ENCODE measurements at places on chromosomes 4 and X.
A peak's percentile ranks its signal among the peaks of the same experiment; 100 is the strongest.

DNA sequence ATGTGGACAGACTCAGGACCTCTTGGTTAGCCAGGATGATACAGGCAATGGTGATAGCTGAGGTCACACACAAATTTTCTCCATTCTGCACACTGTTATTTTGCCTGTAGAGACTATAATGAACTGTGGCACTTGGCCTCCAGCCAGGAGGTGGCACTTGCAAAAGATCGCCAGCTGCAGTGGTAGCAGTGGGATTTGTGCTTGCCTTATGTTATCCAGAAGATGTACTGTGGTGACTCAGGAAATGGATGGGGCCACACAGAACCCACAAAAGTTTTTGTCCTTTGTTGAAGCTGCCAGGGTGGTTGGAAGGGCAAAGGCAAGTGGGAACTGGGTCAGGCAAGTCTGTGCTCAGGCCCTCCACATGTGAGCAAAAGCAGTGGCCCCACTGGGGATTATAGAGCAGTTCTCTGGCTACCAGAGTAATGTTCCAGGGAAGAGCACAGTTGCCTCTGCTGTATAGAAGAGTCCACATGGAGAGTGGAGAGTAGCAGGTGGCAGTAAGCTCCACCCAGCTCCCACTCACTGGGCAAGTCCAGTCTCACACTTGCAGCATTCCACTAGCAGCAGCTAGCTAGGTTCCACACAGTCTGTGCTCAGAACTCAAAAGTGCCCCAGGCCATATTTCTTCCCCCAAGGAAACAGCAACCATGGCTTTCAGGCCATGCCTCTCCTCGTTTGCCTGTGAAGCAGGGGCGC lies 5.9 kb upstream of the C4orf17 start:
- DNase-seq: no peak

- no peak for DNase-seq
These were observed 21.0 kb upstream of the POLA1 start for GRCh38 chrX:24672701-24673190.

DNA sequence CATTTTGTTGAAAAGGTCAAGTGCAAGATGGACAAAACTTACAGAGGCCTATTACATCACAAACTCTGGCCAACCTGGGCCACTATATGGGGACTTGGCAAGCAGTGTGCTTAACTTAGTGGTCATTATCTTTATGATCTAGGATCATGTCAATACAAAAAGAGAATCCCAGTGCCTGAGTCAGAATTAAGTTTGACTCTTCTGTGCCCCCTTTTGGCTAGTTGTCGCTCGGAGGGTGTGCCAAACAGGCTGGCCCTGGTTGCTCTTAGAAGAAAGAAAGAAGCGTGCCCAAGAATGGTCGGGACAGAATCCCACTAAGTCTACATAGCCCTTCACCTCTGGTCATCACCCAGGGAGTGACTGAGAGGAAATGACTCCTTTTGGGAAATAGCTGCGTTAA lies 100.1 kb downstream of the EIF4E start:
- DNase-seq: no peak

GRCh38 chr4:61786211-61786610 lies 586.1 kb downstream of the ADGRL3 start:
- no peak for DNase-seq

DNA sequence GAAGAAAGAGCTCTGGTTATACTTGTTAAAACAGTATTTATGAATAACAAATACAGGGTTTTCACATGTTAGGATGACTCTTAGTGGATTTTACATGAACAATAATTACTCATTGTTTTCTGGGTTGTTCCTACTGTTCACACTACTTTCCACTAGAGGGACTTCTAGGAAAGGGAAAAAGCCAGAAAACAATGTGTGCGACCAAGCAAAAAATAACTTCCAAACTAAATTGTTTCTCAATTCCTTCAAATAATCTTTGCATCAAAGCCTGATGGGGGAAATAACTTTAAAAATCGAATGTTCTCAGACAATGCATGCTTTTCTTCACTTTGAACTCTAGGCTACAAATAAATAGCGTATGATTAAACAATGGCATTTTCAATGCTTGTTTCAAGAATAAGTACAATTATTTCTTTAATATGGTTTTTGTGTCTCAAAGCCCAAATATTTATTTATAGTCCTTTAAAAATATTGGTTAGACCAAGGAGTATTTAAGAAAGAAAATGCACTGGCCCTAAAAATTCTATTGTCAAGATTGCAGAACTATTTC lies 72.1 kb upstream of the ETNPPL start:
- DNase-seq: no peak

DNA sequence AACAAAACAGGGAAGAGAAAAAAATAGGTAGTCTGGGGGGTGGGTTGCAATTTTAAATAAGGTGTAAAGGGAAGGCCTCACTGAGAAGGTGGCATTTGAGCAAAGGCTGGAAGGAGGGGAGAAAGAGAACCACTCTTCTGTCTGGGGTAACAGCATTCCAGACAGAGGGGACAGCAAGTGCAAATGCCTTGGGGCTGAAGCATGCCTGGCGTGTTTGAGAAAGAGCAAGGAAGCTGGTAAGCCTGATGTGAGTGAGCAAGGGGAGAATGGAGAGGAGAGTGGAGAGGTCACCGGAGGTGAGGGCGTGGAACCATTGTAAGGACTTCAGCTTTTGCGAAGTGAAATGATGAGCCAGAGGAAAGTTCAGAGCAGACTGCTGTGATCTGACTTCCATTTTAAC lies 19.7 kb upstream of the DOCK11 start:
- no peak for DNase-seq

GRCh38 chr4:73387552-73387951 lies 16.5 kb upstream of the ALB start:
- no peak for DNase-seq

GRCh38 chrX:56783450-56783831 lies 54.4 kb downstream of the NBDY start:
- peak; percentile 65 for DNase-seq

- peak; percentile 21 for DNase-seq
These were observed 16.3 kb downstream of the KLF8 start for GRCh38 chrX:56248492-56248891.

DNA sequence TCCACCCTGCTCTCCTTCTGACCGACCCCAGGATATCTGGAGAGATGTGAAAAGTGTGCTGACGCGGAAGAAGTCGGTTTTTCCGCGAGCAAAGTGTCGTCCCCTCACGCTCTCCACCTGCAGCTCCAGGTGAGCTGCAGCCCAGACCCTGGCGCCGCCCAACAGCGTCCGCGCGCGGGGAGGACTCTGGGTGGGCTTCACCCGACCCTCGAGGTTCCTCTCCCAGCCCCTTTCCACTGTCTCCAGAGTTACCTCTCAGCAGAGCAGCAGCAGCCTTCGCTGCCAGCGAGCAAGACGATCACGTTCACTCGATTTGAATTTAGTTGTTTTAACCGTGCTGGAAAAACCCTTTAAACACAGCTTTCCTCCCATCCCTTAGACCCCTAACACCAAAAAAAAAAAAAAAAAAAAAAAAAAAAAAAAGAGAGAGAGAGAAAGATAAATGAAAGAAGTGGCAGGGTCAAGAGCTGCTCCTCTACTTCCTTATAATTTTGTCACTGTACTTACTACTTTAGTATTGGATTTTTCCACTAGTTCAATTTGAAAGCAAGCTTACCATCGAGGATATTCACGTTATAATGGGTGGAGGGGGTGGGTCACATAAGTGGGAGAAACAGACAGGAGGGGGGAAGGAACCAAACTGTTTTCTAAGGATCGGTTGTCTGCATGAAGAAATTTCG lies 758 bp upstream of the NR3C2 start:
- no peak for DNase-seq

DNA sequence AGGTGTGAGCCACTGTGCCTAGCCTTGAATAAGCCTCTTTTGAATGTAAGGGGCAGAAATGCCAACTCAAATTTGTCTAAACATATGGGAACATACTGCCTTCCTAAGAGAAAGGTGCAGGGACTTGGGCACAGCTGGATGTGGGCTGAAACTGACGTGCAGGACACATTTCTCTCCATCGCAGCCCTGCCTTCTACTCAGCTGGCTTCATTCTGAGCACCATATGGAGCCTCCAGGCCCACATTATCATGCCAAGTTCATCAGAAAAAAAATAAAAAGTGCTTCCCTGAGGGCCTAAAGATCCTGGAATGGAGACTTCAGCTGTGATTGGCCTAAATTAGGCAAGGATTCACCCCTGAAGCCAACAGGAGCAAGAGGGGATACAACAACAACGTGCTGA lies 386.2 kb downstream of the RAB28 start:
- DNase-seq: no peak

DNA sequence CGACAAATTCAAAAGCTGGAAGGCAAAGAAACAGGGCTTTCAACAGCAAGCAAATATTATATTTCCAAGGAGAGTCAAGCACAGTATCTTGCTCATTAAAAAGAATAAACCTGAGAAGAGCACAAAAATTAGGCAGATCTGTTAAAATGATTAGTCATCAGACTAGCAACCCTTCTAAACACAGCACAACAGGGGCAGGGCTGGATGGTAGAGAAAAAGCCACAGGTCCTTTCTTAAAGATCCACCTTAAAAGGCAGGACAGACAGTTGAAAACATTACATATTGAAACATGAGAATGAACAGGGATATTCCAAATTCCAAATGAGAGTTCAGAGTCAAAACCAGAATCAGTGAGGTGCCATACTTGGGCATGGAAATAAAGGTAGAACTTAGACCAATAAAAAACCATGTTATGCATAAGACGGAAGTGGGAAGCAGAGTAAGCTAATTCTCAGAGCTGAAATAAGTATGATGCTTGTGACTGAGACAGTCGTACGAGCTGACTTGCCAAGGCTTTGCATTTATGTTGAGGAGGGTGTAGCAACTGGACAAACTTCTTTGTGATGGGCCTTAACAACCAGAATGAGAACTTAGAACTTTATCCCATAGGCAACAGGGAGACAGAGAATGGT lies 126.9 kb upstream of the FAM9B start:
- DNase-seq: no peak

DNA sequence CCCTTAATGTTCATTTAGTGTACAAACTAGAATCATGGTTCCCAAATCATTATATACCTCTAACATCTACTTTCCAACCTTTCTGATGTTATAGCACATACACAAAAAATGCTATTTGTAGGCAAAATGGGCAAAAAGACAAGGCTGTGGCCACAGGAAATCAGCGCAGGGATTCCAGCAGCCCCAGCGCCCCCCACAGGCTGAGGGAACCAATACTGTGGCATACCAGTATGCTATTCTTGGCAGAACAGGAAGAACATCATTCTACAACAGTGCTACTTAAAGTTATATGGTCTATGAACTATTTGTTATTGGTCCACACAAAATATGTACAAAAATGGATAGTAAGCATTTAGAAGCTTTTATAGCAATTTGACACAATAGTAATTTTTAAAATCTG lies 25.3 kb downstream of the STEEP1 start:
- no peak for DNase-seq

GRCh38 chr4:181677201-181677600 lies 566.0 kb upstream of the TENM3 start:
- no peak for DNase-seq

DNA sequence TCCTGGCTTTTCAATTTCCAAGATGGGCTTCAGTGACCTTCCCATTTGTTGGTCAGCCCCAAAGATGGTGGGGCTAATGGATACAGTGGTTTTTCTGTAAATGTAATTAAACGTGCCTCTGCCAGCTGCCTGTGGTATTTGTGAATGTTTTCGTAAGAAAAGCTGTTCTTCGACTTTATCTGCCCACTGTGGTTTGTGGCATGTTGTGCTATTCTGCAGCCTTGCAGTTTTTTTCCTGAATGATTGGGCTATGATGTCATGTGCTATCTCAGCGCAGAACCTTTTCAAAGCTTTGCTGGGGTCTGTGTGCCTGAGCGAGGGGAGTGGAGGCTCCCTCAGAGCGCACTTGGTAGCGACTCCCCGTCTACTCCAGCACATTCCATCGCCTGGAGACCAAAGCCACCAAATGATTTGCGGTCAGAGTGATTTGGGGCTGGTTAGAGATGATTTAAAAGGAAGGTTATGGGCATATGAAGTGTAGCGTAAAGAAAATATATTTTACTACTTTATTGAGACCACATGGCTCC lies 137.5 kb downstream of the PALLD start:
- DNase-seq: peak; percentile 68

DNA sequence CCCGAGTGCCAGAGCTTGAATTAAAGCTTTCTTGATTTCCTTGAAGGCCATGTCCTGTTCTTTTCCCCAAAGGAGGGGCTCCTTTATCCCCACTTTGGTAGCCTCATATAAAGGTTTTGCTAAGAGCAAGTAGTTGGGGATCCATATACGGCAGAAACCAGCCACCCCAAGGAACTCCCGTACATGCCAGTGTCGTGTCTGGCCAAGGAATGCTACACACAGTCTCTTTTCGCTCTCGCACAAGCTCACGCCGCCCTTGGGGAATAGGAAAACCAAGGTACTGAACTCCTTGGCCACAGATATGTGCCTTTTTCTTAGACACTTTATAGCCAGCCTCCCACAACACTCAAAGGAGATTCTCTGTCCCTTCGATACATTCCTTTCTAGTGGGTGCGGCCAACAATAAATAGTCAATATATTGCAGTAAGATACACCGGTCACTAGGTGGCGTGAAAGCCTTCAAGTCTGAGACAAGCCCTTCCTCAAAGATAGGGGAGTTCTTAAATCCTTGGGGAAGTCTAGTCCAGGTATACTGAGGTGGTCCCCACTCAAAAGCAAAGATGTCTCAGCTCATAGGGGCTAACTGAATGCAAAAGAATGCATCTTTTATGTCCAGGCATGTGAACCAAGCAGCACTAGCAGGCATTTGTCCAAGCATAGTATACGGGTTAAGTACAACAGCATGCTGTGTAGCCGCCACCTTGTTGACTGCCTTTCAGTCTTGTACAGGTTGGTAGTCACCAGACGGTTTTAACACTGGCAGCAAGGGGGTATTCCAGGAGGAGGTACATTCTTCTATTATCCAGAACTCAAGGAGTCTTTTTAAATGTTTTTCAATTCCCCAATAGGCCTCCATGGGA lies 57.8 kb upstream of the XAGE1B start:
- peak; percentile 49 for DNase-seq

- no peak for DNase-seq
These were observed 2.6 kb downstream of the C4orf33 start for GRCh38 chr4:129098531-129099001.

- no peak for DNase-seq
These were observed 1049.0 kb upstream of the GRIA3 start for GRCh38 chrX:122135070-122135469.

- DNase-seq: no peak
These were observed 55.2 kb upstream of the TLR2 start for GRCh38 chr4:153628796-153629315.

DNA sequence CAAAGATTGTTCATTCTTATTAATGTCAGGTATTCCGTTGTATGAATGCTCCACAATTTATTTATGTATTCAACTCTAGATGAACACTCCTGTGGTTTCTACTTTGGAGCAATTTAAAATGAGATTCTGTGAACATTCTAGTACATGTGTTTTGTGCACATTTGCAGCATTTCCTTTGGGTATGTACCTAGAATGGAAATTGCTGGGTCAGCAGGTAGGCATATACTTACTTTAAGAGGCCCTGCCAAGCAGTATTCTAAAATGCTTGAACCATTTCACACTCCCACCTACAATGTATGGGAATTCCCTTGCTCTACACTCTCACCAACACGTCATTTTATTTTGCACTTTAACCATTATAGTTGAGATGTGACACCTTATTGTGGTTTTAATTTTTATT lies 59.4 kb upstream of the MAGEB2 start:
- DNase-seq: no peak

Data from fibroblast of the conjunctiva (primary cell).